H1 (cell line): ENCODE measurements at places on chromosomes 2 and 18.
A peak's percentile ranks its signal among the peaks of the same experiment; 100 is the strongest.

DNA sequence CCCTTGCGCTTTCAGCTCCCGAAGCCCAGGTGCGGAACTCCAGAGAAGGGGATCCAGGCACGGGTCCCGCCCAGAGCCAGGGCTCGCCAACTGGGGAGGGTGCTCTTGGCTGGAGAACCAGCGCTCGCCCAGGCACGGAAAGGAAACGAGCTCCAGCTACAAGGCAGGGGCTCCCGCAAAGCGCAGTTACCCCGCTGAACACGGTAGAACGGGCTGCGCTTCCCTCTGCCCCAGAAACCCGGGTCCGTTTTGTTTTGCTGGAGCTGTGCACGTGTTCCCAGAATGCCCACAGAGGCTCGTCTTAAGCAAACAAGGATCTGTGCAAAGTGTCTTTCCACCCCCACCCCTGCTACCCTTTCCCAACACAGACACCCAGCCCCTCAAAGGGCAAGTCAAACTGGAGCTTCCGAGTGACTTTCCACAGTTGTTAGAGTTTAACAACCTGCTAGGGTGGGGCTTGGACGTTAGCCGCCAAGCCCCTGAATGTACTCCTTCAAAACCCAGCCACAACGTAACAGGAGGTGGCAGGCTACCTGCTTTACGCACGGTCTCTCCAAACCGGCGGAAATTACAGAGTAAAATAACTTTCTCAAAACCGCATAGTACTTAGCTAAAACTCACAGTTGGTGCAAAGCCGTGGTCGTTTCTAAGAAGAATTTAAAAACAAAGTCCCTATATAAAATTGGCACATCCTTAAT lies 775 bp downstream of the RNF125 start:
- peaks cover 5% of the 10 kb centered on the region; the same call in 1 of the 2 replicates for H3K4me1 ChIP-seq
- DNase-seq, result peak; percentile 69
- no peak overlapping the region for H3K27ac ChIP-seq
- no peaks in the 10 kb centered on the region; the same call in 1 of the 2 replicates for H3K36me3 ChIP-seq

DNA sequence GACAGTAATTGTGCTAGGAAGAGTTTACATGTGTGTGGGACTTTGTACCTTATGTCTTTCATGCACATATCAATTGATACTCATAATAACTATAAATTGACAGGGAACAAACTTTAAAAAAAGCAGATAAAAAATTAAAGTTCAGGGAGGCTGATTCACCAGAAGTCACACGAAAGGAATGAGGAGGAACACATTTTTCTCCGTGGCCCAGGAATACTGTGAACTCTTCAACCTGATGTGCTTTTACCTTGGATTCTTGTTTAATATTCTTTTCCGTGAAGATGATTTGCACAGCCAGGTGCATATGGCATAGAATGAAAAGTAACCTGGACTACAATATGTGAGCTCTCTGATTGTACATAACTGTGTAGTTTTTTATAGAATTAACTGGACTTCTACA lies 326.3 kb downstream of the CDH7 start:
- H3K27me3 ChIP-seq, result no peaks in the 10 kb centered on the region
- no peak for DNase-seq
- H3K27ac ChIP-seq, result no peak overlapping the region

DNA sequence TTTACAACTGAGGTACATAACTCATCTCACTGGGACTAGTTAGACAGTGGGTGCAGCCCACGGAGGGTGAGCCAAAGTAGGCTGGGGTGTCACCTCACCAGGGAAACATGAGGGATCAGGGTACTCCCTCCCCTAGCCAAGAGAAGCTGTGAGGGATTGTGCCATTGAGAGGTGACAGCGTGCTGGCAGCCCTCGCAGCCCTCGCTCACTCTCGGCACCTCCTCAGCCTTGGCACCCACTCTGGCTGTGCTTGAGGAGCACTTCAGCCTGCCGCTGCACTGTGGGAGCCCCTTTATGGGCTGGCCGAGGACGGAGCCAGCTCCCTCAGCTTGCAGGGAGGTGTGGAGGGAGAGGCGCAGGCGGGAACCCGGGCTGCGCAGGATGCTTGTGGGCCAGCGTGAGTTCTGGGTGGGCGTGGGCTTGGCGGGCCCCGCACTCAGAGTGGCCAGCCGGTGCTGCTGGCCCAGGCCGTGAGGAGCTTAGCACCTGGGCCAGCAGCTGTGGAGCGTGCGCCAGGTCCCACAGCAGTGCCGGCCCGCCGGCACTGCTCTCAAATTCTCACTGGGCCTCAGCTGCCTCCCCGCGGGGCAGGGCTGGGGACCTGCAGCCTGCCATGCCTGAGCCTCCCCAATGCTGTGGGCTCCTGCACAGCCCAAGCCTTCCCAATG lies 44.5 kb upstream of the FAM110C start:
- H3K4me1 ChIP-seq, result no peaks in the 10 kb centered on the region
- no peaks in the 10 kb centered on the region for H3K27me3 ChIP-seq
- no peak for DNase-seq
- H3K4me3 ChIP-seq, result no peak overlapping the region
- no peaks in the 10 kb centered on the region for H3K36me3 ChIP-seq

GRCh38 chr2:237259201-237259600 lies 154.8 kb downstream of the COL6A3 start:
- no peaks in the 10 kb centered on the region for H3K4me1 ChIP-seq
- no peaks in the 10 kb centered on the region for H3K36me3 ChIP-seq
- H3K27me3 ChIP-seq, result no peaks in the 10 kb centered on the region
- no peak for DNase-seq
- no peak overlapping the region for H3K27ac ChIP-seq

- H3K27me3 ChIP-seq, result no peaks in the 10 kb centered on the region
- H3K4me3 ChIP-seq, result no peak overlapping the region
- no peaks in the 10 kb centered on the region for H3K36me3 ChIP-seq
- peaks cover 6% of the 10 kb centered on the region; the same call in 1 of the 2 replicates for H3K4me1 ChIP-seq
These were observed 57.7 kb downstream of the BIN1 start for GRCh38 chr2:127048969-127049897.

DNA sequence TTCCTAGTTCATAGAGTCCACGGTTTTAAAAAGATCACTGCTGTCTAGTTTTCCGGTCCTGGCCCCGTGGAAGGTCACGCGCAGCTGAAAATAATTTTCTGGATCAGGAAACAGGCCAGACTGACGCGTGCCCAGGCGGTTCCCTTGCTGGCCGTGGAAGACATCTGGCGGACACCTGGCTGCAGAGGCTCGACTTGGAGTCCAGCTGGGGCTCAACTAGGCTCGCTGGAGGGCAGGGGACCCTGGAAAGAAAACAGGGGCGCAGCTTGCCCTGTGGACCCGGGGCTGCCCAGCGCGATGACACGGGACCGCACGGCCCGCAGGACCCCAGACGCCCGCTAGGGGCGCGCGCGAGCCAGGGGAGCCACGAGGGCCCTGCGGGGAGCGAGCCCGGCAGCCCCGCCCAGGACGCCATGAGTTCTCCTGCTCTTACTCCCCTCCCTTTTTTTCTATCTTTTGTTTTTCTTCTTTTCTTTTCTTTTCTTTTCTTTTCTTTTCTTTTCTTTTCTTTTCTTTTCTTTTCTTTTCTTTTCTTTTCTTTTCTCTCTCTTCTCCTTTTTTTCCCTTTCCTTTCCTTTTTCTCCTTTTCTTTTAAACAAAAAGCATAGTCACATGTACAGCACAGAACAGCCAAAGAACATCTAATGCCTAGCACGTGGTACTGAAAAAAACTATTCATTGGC lies 43.2 kb upstream of the UBE2F start:
- no peaks in the 10 kb centered on the region for H3K36me3 ChIP-seq
- H3K4me3 ChIP-seq, result no peak overlapping the region
- no peaks in the 10 kb centered on the region; the same call in 1 of the 2 replicates for H3K27me3 ChIP-seq
- H3K27ac ChIP-seq, result no peak overlapping the region
- H3K4me1 ChIP-seq, result no peaks in the 10 kb centered on the region

DNA sequence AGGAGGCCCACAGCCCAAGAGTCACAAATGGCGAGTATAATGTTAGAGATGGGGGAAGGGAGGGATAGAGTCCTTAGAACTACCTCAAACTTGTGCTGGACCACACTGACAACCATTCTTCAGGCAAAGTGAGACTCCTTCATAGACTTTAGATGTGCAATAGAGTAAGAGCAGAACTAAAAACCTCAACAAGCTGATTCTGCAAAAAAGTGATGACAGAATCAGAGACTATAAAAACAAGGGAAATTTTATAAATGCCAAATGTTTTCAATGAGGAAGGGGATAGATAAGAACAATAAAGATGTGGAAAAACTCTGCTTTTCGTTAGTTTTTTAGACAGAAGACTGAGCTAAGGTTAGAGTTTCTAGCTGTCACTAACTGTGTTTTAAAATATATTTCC lies 17.7 kb downstream of the SMC6 start:
- no peaks in the 10 kb centered on the region for H3K27me3 ChIP-seq
- H3K27ac ChIP-seq, result no peak overlapping the region
- DNase-seq, result no peak

DNA sequence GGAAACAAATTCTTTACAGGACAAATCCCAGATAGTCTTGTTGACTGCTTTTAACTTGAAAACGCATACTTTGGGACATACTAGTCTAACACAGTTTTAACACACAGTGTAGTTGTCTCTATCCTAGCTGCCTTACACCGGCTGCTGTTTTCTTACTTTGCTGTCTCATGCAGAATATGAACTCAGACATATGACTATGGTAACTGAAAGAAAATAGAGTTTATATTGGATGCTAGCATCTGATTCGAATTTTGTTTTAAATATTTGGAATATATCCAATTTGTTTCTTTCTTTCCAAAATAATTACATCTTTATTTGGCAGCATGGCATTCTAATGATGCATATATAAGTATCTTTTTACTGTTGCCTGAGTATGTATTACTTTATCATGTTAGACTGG lies 69.8 kb downstream of the ANKRD12 start:
- H3K27me3 ChIP-seq, result no peaks in the 10 kb centered on the region
- H3K4me3 ChIP-seq, result no peak overlapping the region
- H3K27ac ChIP-seq, result no peak overlapping the region
- no peak for DNase-seq

GRCh38 chr2:105744909-105745853 lies at the start of gene NCK2:
Gene NCK2, plus strand, starts transcription at chr2:105744912. Its CDS starts 110,152 bp downstream, at chr2:105855064.
- H3K36me3 ChIP-seq, result no peaks in the 10 kb centered on the region
- H3K27ac ChIP-seq, result peak within 1 kb of the TSS; percentile 14; the same call in 1 of the 2 replicates

DNA sequence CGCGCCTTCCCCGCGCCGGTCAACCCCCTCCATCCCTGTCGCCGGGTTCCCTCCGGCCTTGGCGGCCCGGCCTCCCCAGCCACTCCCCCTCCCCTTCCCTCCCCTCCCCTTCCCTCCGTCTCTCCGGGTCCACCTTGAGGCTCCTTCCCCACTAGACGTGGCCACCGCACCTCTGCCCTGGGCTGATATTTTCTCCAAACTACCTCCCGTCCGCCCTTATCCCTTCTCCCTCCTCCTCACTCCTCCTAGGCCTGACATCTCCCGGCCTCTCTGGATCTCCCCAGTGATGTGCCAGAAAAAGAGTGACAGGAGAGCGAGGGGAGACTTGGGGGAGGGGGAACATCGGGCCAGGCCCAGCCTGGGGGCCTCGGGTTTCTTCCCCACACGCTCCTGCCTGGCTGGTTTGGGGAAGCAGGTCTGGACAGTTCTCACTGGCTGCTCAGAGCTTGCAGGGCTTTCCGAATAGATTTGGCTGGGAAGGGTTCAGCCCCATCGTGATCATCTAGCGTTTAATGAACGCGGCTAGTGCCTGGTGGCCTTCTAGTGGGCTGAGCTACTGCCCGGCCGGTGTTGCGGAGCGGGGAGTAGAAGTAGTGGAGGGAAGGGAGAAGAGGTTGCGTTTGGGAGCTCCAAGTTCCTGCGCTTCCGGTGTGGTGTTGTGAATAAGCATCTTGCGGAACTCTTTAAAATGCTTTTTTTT lies 641 bp downstream of the MAPRE3 start:
- DNase-seq, result peak; percentile 71
- peak overlapping the region; percentile 63 for H3K4me3 ChIP-seq
- H3K27ac ChIP-seq, result no peak overlapping the region
- no peaks in the 10 kb centered on the region for H3K36me3 ChIP-seq
- H3K4me1 ChIP-seq, result peaks cover 8% of the 10 kb centered on the region

DNA sequence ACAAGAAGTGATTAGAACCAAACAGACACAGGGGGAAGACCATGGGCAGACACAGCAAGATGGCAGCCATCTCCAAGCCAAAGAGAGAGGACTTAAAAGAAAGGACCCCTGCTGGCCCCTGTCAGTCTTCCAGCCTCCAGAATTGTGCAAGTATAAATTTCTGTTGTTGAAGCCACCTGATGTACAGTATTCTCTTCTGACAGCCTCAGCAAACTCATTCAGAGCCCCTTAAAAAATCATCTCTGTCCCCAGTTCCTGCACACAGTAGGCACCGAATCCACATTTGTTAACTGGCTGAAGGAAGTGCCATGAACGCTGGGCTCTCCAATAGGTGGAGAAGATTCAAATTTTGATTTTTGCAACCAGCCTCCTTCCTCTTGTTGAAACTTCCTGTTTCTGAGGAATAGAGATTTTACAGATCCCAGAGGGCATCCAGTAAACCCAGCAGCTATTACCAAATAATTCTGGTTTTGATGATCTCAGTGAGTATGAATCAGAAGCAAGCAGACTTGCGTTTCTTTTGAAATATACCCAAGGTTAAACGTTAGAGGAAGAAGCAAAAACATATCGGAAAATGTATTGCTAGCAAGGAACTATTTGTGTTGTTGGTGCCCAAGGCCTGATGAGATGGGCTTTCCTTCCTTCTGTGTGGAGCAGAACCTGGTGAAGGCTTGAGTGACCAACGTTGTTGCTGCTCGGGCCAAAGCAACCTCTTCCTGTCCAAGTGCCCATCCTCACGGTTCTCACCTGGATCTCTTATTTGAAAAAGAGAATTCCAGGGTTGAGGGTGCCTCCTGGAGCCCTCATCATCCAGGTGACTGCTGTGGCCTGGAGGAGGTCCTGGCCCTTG lies 47.7 kb upstream of the PLB1 start:
- no peaks in the 10 kb centered on the region for H3K27me3 ChIP-seq
- no peaks in the 10 kb centered on the region for H3K4me1 ChIP-seq
- no peak for DNase-seq
- H3K4me3 ChIP-seq, result no peak overlapping the region

GRCh38 chr2:64404743-64405142 lies 49.2 kb upstream of the LGALSL start:
- peaks cover 18% of the 10 kb centered on the region for H3K4me1 ChIP-seq
- peak overlapping the region; percentile 34 for H3K4me3 ChIP-seq
- H3K27ac ChIP-seq, result peak overlapping the region; percentile 78
- no peaks in the 10 kb centered on the region for H3K36me3 ChIP-seq

DNA sequence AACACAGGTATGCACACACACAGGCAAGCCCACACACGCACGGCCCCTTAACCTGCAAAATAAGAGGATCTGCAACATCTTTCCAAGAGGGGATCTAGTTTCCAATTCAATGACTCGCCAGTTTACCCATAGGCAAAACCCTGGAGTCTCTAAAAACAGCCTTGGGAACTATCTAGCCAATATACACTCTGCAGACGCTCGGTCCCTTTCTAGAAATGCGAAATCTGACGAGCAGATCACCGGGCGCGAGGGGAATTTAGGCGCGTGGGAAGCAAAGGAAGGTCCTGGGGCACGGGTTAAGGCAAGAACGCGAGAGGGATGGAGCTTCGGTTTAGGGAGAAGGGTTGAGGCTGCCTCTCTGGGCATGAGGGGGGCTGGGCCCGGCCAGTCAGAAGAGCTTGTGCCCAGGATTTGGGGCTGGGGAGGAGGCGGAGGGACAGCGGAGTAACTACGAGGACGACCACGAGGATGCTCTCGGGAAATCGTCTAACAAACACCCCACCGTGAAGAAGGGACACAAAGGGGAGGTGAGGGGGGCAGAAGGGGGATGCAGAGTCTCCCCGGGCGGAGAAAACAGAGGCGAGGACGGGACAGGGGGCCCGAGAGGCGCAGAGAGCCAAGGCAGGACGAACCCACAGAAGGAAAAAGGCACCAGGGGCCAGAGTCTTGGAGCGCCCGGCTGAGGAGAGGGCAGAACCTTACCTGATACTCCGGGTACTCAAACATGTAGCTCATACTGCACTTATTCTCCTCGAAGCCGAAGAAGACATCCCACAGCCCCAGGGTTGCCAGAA lies 542 bp downstream of the PGAP1 start:
- no peaks in the 10 kb centered on the region for H3K4me1 ChIP-seq
- peak overlapping the region; percentile 98 for H3K4me3 ChIP-seq
- H3K27me3 ChIP-seq, result no peaks in the 10 kb centered on the region
- H3K27ac ChIP-seq, result peak overlapping the region; percentile 76
- DNase-seq, result peak; percentile 64
- H3K36me3 ChIP-seq, result no peaks in the 10 kb centered on the region
